Liver (tissue), 10 donors: ENCODE measurements at places on chromosomes 2 and 18.

DNA sequence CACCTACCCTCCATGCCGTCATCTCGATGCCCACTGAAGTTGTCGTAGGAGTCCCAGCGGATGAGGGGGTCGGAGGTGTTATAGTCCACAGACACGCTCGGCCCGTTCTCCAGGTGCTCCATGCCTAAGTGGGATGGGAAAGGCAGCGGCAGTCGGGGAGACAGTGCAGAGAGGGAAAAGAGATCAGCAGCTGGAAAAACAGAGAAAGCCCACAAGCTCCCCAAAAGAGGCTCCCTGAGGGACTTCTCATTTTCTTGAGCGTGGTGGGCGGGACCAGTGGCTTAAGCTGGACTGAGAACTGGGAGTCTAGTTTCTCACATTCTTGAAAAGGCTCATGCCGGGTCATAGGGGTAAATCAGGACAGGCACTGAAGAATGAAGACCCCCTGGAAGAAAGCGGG, 121.9 kb downstream of the TNS1 start:
- DNase-seq: no peak

DNA sequence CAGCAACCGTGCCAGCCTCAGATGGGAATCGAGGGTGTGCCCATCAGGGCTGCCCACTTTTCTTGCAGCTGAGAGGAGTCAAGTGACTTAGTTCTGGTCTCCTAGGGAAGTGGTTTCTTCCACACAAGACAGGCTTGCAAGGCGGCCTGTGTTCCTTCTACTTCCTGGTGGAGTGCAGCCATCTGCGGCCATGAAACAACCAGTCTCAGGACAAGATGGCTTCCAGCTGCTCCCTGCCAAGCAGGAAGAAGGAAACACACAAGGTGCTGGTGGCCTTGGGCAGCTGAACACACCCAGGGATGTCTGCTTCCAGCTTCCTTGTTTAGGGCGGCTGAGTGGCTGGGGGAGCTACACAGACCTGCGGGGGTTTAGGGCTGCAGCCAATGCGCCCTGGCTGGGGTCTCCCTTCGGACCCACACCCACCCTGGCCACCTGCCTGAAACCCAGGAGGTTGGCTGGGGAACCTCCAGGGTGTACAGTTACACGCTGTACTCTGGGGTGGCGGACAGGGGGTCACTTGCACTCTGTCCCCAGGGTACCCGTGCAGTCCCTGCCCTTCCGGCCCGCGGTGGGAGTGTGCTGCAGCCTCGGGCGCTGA, 34.7 kb downstream of the PTPN18 start:
- no peak for DNase-seq

- no peak for DNase-seq
These were observed 45.1 kb upstream of the HPCAL1 start for GRCh38 chr2:10257500-10258147.

DNA sequence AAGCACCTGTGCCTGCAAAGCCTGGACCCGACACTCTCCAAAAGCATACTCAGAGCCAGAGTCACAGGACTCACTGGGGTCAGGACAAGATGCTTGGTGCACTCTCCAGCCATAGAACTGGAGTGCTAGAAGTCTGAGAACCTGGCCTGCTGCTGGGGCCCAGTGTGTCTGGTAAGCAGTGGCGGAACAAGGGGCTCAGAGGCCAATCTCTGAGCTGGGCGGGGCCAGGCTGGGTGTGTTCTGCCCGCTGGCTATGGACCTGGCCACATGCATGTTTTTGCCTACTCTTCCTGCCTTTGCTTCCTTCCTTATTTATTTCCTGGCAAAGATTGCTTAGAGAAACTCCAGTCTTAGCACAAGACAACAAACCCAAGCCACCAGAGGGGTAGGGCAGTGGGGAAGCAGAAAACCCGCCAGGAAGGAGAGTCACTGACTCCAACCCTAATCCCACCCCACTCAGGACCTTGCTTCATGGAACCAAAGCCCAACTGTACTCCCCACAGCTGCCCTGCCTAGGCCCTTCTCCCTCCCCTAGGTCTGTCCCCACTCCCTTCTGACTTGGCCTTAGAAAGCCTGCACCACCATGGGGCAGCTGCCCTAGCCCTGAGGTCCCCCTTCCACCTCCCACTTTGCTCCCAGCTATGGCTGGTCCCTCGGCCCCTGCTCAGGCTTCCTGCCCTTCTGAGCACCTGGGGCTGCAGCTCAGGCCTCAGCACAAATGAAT, 315.5 kb downstream of the CELF4 start:
- no peak for DNase-seq

GRCh38 chr2:217909156-217909820, 93.5 kb downstream of the TNS1 start:
- no peak for DNase-seq

DNA sequence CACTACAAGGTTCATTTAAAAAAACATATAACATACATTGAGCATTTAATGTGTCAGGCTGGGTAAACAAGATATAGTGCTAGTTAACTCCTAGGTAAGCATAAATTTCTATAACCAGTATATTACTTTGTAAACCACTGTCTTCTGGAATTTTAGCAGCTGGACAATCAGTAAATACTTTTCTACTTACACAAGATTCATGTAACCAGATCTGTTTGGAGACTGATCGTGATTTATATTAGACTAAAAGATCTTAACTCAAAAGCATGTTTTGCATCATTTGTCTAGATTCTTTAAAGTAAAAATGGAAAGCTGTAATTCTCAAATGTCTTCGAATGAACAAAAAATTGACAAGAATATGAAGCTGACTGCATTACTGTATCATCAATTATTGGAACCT, 941 bp upstream of the SGO2 start:
- DNase-seq: no peak

GRCh38 chr2:44948565-44949328, 7.2 kb downstream of the SIX3 start:
- no peak for DNase-seq

- no peak for DNase-seq
These were observed 103.1 kb downstream of the DTNB start for GRCh38 chr2:25570161-25570845.

- DNase-seq: no peak
These were observed 53.6 kb downstream of the HS6ST1 start for GRCh38 chr2:128264881-128265607.

- no peak for DNase-seq
These were observed 29.3 kb upstream of the TWIST2 start for GRCh38 chr2:238818561-238818960.

- no peak for DNase-seq
These were observed 65.9 kb downstream of the KCNF1 start for GRCh38 chr2:10977621-10978020.

DNA sequence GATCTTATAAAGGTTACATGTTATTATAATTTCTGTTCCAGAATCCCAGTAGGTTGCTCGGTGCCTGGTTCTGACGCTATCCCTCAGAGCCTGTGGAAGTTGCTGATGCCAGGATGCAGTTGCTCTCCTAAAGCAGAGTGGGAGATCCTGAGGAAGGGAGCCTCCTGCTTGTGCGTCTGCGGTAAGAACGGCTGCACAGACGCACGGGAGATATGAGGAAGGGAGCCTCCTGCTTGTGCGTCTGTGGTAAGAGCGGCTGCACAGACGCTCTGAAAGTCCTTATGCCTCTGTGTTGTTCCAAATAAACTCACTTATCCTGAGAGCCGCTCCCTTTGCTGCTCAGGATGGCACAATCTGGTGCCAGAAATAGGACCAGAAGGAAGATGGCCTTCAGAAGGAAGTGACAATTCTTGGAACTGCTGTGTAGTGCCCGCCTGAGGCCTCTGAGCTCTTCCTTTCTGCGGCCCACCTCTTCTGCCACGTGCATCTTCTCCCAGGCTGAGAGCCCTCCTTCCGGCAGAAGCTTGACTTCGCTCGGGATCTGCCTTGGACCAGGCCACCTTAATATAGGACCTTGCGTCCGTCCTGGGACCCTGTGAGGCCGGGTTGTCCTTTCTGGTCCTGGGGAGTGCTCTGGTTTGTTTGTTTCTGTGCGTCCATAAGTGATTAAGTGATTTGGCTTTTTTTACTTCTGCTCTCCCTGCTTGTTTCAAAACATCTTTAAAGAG, 89.5 kb downstream of the RTP5 start:
- no peak for DNase-seq

DNA sequence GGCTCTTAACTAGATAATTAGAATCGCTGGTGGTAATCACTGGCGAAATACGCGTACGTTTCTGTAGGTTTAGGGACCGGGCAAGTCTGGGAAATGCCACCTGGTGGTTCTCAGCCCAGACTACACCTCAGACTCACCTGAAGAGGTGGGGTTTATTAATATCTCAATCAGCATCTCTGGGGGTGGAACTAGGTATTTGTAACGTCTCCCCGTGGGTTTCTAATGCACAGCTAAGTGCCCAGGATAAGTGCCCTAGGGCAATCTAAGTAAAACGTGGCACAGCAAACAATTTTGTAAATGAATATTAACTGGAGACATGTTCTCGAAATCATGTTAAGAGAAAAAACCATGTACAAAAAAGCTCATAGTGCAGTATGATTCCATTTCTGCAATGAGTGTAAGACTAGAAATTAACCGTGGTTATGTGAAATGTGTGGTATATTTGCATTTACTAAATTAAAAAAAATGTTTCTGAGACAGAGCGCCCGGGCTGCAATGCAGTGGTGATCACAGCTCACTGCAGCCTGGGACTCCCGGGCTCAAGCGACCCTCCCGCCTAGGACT, 760 bp upstream of the CNOT11 start:
- no peak for DNase-seq

DNA sequence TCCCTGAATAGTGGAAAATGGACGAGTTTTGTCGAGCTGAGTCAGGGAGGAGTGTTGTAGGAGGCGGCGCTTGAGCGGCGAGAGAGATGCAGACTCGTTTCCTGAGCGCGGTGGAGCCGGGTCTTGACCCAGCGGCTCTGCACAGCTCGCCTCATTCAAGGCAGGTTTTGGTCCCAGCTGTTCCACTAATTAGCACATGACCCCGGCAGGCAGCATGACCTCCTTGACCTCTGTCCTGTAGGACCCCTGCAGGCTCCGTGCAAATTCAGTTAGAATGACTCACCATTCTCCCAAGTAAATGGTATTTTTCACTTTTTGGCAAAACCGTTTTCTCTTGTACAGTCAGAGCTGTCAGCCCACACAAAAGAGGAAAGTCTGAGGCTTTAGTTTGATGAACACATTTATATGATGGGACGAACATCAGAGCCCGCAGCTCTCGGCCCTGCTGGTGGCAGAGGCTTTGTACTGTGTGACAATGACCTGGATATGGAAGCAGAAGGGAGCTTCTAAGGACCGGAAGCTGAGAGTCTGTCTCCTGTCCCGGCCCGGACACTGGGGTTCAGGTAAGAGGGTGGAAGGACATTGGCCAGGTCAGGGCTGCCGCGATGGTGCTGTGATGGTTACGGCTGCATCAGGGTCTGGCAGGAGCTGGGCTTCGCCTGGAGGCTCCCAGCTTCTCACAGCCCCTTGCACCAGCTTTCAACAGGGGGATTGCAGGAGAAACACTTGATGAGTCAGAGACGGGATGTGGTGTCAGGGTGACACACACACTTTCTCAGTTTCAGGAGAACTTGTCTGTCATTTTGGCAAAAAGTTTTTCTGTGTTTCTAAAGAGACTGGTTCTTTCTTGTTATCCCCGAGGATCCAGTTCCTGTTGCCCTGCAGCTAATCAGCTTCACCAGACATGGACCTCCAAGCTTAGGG, 29.9 kb upstream of the ALKAL2 start:
- DNase-seq: no peak

GRCh38 chr2:36769106-36769505, 72.6 kb downstream of the VIT start:
- no peak for DNase-seq

DNA sequence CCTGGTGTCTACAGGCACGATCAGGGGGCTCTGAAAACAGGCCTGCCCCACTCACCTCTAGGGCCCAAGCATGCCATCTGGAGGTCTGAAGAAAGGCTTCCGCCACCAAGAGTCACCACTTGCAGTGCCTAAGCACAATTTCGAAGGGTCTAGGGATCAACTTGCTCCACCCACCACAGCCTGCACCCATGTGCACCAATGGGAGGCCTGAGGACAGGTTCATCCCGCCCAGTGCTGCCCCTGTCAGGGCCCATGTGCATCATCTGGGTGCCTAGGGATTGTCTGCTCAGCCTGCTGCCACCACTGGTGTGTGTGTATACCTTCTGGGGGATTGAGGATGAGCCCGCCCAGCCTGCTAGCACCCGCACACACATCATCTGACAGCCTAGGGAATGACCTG, 121.0 kb upstream of the ACVR1C start:
- DNase-seq: no peak

GRCh38 chr2:56376699-56377665, 193.2 kb downstream of the CCDC85A start:
- DNase-seq: no peak

DNA sequence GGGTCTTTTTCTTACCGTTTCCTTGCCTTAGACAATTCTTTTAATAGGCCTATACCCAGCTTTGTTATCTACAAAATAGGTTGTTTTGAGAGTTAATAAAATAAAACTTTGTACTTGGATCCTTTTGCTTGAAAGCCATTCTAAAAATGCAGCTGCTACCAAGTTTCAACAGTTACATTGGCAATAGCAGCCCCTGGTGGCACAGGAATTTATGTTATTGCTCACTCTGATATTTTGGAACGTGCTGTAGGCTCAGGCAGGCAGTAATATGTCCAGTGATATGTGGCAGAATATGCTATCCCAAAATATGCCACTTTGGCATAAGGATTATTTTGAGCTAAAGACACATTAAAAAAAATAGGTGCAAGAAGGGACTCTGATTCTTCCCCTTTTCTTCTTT, 6.7 kb upstream of the COMMD1 start:
- DNase-seq: no peak

- no peak for DNase-seq
These were observed 58.8 kb downstream of the PRKRA start for GRCh38 chr2:178392215-178392614.

- no peak for DNase-seq
These were observed 511.2 kb downstream of the METTL4 start for GRCh38 chr18:2060086-2060485.

DNA sequence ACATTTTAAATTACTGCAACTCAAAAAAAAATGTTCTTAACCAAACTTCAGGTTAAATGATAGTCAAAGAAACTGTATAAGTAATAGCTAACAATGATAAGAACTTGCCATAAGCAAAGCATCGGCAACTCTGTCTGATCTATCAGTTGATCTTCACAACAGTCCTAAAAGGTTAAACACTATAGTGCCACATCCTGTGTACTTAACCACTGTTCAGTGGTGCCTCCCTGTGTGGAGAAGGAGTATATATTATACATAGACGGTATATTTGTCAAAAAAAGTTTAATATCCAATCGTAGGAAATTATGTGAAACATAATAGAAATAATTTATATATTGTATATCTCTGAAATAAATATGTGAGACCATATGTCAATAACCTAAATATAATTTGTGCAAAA, 13.0 kb downstream of the DTNA start:
- DNase-seq: no peak

DNA sequence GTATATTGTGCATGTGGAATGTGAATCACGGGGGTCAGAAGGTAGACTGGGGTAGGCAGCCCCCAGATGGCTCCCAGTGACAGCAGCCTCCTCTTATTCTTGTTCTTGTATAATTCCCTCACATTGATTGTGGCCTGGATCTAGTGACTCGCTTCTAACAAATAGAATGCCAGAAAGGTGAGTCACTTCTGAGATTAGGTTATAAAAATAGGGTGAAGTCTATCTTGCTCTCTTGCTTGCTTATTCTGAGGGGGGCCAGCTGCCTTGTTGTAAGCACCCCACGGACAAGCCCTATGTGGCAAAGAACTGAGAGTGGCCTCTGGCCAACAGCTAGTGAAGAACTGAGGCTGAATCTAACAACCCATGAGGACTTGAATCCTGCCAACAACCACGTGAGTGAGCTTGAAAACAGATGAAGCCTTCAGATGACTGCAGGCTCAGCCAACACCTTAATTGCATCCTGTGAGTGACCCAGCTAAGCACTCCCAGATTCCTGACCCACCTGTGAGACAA, 15.6 kb upstream of the RMND5A start:
- no peak for DNase-seq

GRCh38 chr18:14933049-14933851, 185.3 kb downstream of the ANKRD30B start:
- peak; percentile 12 for DNase-seq
